ENCODE measurements at places on chromosomes 4 and X.
A peak's percentile ranks its signal among the peaks of the same experiment; 100 is the strongest.

DNA sequence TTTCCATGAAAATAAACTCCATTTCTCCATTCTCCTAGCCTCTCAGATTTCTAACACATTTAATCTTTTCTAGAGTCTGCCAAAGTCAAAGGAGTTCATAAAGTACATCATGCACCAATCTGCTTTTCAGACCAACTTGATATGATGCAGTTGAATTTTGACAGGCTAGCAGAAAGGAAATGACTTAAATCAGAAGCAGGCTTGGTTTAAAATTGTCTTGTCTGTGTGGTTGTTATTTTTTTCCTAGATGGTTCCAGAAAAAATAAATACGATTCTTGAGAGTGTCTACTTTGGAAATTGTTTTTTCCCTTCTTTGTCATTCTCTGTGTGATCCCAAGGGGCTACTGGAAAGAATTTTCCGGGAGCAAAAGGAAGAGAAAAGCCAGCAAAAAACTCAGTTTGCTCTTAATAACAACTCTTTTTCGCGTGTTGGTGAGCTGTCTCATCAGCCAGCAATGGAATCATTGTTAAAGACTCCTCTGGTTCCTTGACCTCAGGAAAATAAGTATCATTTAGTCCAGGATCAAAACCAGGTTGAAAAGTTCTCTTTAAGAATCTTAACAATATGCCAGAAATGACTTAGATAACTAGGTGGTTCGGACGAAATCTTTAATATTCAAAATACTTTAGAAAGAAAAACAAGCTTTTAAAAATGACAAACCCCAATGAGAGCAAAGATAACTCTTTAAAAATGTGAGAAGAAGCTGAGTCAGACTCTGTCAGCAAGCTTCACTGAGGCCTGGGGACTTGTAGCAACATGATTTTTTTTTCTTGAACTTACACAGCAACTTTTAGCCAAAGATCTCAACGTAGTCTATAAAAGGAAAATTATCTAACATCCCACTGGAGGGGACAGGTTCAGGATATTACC, 49.7 kb upstream of the GAB1 start:
- DNase-seq = peak; percentile 70

- no peak for DNase-seq
These were observed 1.5 kb downstream of the BEND4 start for GRCh38 chr4:42150653-42151567.

DNA sequence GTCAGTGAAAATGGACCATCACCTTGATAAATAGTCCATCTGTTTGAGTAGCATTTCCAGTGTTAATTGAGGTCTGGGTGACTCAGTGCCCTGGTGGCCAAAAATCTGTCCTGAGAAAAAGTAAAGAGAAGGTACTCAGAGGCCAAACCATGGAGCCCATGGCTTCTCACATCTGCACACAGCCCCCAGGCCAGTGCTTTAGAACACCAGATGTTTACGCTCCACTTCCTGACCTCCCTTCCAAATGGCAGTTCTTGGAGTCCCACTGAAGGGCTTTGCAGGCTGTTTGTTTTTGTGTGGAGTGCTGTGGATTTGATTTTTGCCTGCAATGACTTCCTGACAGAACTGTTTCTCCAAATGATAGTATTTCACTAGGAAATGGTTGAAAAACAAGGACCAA, 60.2 kb upstream of the GPC4 start:
- no peak for DNase-seq

GRCh38 chrX:2224161-2224560, 276.6 kb downstream of the DHRSX start:
- no peak for DNase-seq

- no peak for DNase-seq
These were observed 245.7 kb downstream of the TENM3 start for GRCh38 chr4:182488896-182489295.

- DNase-seq = no peak
These were observed 12.6 kb downstream of the NOCT start for GRCh38 chr4:139028191-139028661.

DNA sequence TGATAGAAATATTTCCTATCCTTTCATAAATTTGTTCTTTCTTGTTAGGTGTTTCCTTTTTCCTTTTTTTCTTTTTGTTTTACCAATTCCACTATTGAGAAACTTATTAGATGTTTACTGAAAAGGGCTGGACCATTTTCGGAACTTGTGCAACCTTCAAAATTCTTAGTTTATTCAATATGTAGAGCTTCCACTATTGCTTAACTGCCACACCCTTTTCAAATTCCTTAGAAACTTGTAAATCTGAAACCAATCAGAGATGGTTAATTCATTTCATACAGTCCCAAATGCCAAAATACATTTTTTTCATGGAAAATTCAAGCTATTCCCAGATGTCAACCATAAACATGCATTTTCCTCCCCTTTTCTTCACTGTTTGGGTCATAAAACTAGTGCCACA, 66.1 kb upstream of the SLC39A8 start:
- DNase-seq = no peak

DNA sequence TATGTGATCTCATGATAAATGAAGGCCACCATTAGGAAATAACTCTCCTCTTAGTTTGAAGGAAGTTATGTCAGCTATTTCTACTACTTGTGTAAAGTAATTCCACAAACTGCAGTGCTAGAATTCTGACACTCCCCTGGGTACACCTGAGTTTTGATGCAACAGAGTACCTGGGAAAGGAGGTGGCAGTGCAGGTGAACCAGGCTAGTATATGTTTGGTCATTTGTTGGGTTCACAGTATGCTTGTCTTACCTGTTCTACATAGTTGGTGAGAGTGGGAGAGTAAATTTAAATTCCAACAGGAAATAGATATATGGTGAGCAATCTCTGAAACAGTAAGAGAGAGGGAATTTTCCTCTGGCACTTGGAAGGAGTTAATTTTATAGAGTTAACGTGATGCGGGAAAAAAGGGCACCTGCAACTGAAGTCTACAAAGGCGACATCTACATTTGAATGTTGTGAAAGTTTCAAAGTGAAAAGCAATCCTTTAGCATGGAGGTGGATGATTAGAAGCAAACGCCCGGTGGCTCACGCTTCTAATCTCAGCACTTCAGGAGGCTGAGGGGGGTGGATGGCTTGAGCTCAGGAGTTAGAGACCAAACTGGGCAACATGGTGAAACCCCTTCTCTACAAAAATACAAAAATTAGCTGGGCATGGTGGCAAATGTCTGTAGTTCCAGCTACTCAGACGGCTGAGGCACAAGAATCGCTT, 8.3 kb upstream of the SLC10A6 start:
- DNase-seq = no peak

DNA sequence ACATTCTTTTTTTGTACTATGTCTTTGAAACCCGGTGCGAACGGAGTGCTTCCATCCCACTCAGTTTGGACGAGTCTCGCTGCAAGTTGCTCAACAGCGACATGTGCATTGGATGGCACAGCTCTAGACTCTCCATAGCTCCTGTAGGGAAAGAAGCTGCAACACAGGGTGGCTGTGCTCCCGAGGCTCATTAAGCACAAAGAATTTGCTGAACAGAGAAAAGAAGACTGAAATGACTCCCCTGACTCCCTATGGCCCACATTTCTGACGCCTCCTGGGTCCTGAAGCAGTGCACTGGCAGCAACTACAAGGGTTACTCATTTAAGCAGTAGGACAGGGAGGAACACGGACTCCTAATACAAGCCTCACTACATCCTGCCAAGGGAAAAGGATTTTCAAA, 127.4 kb downstream of the SH3RF1 start:
- no peak for DNase-seq

DNA sequence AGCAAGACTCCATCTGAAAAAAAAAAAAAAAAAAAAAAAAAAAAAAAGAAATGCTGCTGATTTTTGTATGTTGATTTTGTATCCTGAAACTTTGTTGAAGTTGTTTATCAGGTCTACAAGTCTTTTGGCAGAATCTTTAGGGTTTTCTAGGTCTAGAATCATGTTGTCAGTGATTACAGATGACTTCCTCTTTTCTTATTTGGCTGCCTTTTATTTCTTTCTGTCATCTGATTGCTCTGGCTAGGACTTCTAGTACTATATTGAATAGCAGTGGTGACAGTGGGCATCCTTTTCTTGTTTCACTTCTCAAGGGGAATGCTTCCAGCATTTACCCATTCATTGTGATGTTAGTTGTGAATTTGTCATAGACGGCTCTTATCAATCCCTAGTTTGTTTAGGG, 334.4 kb downstream of the SPRY1 start:
- no peak for DNase-seq

- DNase-seq = no peak
These were observed 11.2 kb downstream of the SLC25A6 start for GRCh38 chrX:1380672-1381233.

DNA sequence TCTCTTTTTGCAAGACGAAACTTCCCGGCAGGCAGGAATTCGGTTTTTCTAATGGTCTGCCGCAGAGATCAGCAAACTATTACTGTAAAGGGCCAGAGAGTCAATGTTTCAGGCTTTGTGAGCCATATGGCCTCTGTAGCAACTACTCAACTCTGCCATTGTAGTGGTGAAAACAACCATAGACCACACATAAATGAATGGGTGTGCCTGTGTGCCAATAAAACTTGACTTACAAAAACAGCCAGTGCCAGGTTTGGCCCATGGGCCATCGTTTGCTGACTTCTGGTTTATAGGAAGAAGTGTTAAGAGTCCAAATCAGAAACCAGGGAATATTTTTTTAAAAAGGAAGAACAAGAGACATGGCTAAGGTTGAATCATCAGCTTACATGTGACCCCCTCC, 163.0 kb downstream of the SH3KBP1 start:
- DNase-seq = no peak

GRCh38 chr4:118281611-118282442, 71.0 kb downstream of the PRSS12 start:
- peak; percentile 66 for DNase-seq

DNA sequence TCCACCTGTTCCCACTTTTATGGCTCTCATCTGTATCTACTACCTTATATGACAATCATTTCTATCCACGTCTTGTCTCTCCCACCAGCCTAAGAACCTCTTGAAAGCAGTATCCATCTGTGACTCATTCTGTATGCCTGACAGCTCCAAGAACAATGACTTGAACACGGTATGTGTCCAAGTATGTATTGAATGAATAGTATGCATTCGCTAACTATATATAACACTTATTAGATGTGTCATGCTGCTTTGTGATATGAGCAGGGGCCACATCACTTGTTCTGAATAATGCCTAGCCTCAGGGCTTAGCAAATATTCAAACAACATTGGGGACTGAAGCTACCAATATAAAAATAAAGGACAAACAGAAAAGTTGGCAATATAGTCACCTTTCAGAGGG, 4.9 kb downstream of the OPHN1 start:
- peak; percentile 86 for DNase-seq

- no peak for DNase-seq
These were observed 73.2 kb downstream of the ZNF827 start for GRCh38 chr4:145865274-145865941.
